NCI-H1436 (cell line): ENCODE measurements at places on chromosomes 1 and 21.

GRCh38 chr1:160620942-160621632 lies 25.8 kb downstream of the SLAMF1 start:
- no peak for DNase-seq

GRCh38 chr1:69587391-69587790 lies 19.7 kb downstream of the LRRC7 start:
- DNase-seq = no peak

DNA sequence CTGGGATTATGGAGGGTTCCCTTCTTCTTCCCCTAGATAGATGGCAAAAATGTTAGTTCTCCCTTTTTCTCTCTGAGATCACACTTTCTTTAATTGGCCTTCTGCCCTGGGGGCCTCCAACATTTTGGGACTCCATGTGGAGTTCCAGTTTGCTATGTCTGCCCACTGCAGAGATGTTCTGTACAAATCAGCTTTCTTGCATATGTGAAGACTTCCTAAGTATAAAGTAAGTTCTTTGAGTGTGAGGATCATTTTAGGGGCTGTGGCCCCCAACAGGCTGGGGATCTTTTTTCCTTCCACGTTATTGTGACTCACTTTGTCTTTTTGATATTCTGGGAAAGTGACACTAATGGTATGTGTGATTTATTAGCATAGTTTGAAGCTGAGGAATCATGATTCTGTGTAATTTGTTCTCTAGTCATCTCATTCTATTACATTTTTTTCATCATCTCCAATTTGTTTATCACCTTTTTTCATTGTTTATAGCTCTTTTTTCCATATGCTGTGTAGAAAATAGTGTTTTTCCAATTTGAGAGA lies 48.2 kb downstream of the HHAT start:
- no peak for DNase-seq

DNA sequence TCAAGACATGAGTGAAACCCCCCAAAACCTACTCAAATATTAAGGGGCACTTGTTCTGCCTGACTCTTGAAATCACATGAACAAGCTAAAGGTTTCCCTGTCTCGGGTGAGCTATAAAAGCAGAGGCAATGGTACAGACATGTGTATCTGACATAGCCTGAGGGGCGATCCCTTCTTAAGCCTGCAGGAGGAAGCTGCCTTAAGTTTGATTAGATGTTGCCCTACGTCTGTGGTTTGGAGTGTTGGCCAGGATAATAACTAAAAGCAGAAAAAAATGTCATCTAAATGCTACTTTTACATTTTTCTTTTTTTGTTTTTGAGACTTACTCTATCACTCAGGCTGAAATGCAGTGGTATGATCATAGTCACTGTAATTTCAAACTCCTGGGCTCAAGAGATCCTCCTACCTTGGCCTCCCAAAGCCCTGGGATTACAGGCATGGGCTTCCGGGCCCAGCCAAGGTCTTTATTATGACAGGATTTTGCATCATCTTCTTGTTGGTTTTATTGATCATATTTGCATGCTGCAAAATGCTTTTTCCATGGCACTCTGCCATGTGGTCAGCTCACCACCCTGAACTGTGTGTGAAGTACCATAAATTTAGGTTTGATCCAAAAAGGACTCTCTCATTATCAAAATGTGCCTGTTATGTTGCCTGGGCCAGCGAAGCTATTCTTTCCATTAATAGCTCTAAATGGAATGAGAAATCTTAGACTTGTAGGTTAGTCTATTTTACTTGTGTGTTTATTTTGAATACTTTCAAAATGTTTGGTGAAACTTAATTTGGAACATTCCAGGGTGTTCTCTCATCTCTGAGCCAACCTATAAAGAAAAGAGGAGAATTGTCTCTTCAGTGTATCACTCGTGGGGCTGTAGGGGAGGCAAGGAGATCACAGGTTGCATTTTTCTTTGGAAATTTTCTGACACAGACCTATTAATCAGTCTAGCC lies 15.0 kb upstream of the HMGN1 start:
- no peak for DNase-seq

DNA sequence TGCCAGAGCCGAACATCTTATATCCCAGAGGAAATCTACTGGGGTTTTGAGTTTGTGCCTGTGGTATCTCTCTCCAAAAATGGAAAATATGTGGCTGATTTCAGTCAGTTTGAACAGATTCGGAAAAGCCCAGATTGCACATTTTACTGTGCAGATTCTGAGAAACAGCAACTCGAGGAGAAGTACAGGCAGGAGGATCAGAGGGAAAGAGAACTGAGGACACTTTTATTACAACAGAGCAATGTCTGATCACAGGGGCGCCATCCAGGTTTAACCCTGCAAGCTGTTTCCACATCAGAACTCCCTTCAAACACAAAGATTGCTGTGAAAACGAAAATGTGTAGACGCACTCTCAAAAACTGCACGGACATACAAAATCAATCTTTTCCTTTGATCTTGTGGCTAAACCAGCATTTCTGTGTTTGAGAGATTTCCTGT lies 43.4 kb downstream of the KCNJ15 start:
- no peak for DNase-seq

DNA sequence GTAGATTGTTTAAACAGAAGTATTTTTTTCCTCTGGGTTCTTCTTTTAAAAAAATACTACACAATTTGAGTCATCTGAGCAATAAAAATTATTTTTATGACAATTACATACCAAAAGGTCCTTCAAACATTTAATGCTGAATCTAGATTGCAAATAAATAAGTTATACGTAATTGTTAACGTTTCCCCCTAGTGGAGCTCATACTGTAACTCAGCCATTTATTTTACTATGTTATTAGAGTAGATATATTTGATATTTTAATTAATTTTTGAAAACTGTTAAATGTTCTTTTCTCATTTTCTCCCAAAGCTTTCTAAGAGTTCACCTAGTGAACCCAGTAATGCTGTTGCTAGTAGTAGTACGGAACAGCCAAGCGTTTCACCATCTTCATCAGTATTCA lies 33.5 kb downstream of the ZMYM1 start:
- DNase-seq = no peak

DNA sequence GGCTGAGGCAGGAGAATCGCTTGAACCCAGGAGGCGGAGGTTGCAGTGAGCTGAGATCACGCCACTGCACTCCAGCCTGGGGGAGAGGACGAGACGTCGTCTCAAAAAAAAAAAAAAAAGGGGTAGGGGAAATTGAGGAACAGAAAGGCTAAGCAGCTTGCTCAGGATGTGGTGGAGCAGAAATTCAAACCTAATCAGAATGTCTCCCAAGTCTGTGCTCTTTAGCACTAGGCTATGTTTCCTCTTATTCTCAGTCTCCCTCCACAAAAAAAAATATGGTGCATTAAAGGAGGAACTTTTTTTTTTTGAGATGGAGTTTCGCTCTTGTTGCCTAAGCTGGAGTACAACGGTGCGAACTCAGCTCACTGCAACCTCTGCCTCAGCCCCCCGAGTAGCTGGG lies 114.2 kb downstream of the SLC16A1 start:
- no peak for DNase-seq

GRCh38 chr1:198637916-198638437 lies 863 bp upstream of the PTPRC start:
- no peak for DNase-seq

DNA sequence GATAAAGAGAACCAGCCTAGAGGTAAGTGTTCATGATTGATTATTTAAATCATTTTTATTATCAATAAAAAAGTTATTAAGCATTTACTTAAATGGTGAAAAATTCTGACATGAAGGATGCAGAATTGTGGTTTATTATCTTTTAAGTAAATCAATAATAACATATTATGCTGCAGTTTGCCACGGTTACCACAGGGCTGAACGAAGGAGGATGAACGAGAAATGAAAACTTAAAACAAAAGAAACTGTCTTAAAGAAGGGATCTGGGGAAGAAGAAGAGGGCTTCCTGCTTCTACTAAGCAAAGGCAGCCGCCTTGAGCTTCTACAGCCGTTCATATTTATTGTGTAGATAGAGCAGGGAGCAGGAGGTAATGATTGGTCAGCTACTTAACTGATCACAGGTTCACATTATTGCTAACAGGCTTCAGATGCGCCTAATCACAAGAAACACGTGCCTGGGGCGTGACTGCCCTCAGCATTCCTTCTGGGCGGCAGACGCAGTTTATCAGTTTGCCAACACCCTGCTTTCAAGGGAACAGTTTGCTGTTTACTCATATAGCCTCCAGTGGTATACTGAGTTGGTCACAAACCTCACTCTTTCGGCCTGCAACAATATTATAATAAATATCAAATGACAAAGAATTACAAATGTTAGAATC lies 5.8 kb upstream of the FNBP1L start:
- DNase-seq = no peak

- no peak for DNase-seq
These were observed 61.3 kb upstream of the BACH1 start for GRCh38 chr21:29237110-29238052.

DNA sequence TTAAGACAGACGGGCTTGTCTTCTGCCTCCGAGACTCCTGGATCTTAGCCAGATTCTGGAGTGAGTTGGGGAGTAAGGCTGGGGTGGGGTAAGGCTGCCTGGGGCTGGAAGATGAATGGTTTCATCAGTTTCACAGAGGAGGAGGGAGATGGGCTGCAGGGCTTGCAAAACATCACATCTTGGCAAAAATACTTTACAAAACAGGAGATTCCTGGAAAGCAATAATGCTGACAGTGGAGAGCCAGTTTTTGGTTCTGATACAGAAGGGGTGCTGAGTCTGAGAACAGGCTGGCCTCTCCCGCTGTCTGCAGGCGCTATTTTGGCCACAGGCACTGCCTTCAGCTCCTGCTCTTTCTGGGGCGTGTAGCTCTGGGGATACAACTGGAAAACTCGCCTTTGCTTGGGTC lies 83.4 kb upstream of the KCNE2 start:
- DNase-seq = no peak

GRCh38 chr1:8701794-8702471 lies 115.5 kb downstream of the RERE start:
- DNase-seq = no peak

DNA sequence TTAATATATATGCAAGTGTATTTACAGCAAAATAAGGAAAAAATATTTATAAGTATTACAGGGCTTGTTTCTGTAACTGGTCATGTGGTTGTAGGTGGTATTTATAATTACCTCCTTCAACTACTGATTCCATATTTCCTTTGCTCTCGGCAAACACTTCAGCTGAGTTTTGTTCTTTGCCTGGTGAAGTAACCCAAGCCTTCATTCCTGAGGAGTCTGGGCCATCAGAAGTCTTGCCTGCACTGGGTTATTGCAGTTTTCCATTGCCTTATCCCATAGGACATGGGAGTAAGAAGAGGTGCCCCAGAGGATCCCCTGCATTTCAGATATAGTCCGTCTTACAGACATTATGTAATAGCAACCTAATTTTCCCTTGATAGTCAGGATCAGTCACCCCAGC lies 23.8 kb downstream of the MARK1 start:
- DNase-seq = no peak

GRCh38 chr1:55654750-55655149 lies 439.6 kb upstream of the USP24 start:
- no peak for DNase-seq

- no peak for DNase-seq
These were observed 84.5 kb downstream of the ATP6V1G3 start for GRCh38 chr1:198455966-198456365.

DNA sequence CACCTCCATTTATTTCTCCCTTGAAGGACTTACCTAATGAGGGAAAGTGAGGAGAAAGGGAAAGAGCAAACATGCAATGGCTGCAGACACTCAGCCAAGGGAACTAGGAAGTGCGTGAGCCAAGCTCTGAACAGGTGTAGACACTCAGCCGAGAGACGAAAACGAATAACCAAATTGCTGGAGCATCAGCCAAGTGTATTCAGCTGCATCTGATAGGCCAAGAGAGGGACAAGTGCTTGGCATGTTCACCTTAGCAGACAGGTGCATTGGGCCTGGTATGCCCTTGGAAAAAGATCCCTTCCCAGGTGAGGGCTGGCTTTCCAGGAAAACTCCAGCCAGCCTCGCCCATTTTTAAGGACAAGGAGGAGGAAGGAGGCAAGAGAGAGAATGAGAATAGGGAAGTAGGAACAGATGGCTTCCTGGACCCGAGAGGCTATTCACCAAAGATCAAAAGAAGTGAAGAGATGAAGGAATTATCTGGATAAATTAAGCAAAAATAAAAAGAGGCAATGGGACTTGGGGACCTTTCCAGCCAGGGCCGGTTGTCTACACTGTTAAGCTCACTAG lies 184.7 kb downstream of the TOMM20 start:
- DNase-seq = no peak

GRCh38 chr1:53731779-53732305 lies 7.1 kb downstream of the GLIS1 start:
- no peak for DNase-seq

GRCh38 chr1:33468967-33469366 lies 3.5 kb upstream of the ZSCAN20 start:
- DNase-seq = no peak

- no peak for DNase-seq
These were observed 613.5 kb downstream of the LMO4 start for GRCh38 chr1:87942165-87942564.

- DNase-seq = no peak
These were observed 10.6 kb downstream of the ZZZ3 start for GRCh38 chr1:77671836-77672235.

GRCh38 chr1:67890857-67891256 lies 57.6 kb upstream of the GNG12 start:
- DNase-seq = no peak

DNA sequence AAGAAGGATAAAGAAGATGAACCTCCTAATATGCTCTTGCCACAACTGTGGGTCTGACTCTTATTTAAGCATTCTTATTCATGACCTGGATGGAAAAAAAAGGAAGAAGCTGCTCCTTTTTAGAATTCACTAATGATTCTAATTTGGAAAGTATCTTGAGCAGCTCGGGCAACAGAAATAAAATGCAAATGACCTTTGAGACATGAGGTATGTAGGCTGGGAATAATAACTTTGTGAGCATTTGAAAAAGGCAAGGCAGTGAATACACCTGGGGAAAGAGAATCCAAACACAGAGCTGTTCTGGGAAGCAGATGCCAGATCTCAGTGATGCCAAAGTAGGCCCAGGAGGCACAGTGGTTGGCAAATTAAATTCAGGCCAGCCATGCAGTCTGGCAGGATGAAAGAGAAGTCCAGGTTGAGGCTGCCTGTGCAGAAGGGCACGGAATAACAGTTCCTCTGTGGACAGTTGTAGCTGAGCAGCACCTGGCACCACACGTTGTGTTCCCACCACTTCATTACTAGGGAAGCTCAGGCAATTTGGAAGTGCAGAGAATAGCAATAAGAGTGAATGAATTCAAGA lies 320.8 kb upstream of the ST6GALNAC5 start:
- no peak for DNase-seq

- no peak for DNase-seq
These were observed 61.2 kb downstream of the EYA3 start for GRCh38 chr1:28027238-28027637.
